Activated T-helper 17 cell treated with anti-CD3 and anti-CD28 coated beads, Interleukin-2, amount 50 U/mL, for 72 hours (primary cell): ENCODE measurements at places on chromosomes 6 and 20. TPM values are rescaled to one million over a fixed set of nuclear protein-coding genes. Genes with fewer than 3 reads are reported as not detected.

CTAGE9 gene
- total RNA-seq: not detected

COL20A1 gene
- total RNA-seq: 0.17 TPM

LAMA2 gene
- total RNA-seq: 0.28 TPM

WFDC10B gene
- not detected for total RNA-seq

NKAIN2 gene
- not detected for total RNA-seq

BANF2 gene
- total RNA-seq: not detected

ZNF512B gene
- total RNA-seq: 13.9 TPM

RNASET2 gene
- 210 TPM for total RNA-seq

LY6G6D gene
- total RNA-seq: not detected

APCDD1L gene
- not detected for total RNA-seq

TPD52L2 gene
- 54.8 TPM for total RNA-seq

OR2B6 gene
- not detected for total RNA-seq

DEFB132 gene
- total RNA-seq: not detected

FYN gene
- total RNA-seq: 326 TPM

SLC13A3 gene
- total RNA-seq: not detected

KIAA1755 gene
- not detected for total RNA-seq
